ENCODE measurements at places on chromosomes 7 and 10.

DNA sequence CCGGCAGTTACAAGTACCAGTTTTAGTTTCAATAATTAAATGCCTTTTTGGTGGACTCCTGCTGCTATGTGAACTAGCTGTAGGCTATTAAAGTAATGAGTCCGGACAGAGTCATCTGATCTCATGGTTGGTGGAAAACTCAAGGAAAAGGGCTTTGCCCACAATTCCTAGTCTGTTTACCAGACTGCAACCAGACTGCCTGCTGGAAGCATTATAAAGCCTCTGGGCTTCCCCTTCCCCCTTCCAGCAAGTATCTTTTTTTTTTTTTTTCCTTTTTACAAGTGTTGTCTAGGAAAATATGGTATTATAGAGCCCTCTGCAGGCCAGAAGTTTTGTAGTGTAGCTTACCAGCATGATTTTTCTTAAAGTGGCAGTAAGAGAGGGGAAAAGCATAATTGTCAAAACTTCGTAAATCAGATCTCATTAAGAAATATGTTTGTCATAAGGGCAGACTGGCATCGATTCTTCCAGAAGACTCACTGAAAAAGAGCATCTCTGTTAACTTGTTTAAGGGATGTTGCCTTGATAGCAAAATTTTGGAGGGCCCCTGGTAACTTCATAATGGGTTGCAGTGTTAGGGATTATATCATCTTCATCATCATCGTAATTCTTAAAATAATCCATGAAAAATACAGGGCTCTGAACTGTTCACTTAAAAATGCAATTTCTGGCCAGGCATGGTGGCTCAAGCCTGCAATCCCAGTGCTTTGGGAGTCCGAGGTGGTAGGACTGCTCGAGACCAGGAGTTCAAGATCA, 181.3 kb downstream of the TAX1BP1 start:
- peak; percentile 92 for DNase-seq

GRCh38 chr10:58868736-58869435, 307.6 kb upstream of the PHYHIPL start:
- DNase-seq: no peak

- no peak for DNase-seq
Observed at GRCh38 chr7:77565917-77566316, 28.8 kb downstream of the PTPN12 start.

DNA sequence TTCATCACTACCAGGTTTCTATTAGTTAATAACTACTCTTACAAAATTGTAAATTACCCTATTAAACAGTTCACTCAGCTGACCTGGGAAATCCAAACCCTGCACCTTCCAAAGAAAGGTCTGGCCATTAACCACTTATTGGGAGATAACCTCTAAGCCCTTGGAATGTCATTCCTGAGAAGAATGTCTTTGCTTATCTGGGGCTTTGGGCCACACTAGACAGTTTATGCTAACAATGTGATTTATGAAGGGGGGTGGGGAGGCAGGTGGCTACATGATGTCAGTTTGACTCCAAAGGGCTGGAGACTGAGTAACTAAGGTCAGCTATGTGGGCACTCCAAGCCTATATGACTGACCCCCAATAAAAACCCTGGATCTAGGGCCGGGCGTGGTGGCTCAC, 50.7 kb downstream of the AKR1D1 start:
- no peak for DNase-seq

GRCh38 chr7:94823947-94824346, 83.4 kb upstream of the PPP1R9A start:
- no peak for DNase-seq

- no peak for DNase-seq
Observed at GRCh38 chr7:18948521-18948920, 168.9 kb downstream of the TWIST1 start.

- peak; percentile 33 for DNase-seq
Observed at GRCh38 chr7:36391436-36392198, 2.0 kb downstream of the ANLN start.

DNA sequence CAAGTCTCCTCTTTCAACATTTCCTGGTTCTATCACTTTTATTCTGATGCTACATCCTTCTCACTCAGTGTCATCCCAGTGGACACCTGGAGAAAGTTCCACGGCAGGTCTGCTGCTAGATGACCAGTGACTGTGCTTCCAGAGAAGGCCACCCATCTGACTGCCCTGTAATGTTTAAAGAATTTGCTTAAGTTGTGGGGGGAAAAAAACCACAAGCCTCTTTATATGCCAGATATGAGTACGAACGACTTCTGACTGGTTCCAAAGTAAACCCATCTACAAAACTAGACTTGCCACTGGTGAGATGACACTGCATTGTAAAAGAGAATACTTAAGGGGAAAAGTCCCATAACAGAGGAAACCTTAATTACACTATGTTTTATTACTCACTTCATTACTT, 69.6 kb upstream of the VWC2 start:
- DNase-seq: no peak

- DNase-seq: no peak
Observed at GRCh38 chr10:29105516-29106215, 183.2 kb upstream of the LYZL1 start.

GRCh38 chr10:125102821-125103220, 57.5 kb downstream of the CTBP2 start:
- no peak for DNase-seq

DNA sequence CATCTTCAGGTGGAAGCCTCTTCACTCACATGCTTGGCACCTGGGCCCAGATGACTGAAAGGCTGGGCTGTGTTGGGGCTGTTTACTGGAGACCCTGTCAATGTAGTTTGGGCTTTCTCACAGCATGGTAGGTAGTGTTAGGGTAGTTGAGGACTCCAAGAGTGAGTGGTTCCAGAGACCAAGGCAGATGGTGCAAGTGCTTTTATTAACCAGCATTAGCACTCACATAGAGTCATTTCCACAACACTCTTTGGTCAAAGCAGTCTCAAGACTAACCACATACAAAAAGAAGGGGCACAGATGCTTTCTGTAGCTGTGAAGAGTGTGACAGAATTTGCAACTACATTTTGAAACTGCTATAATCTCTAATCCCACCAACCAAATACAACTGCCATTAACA, 135.0 kb downstream of the RTKN2 start:
- no peak for DNase-seq

DNA sequence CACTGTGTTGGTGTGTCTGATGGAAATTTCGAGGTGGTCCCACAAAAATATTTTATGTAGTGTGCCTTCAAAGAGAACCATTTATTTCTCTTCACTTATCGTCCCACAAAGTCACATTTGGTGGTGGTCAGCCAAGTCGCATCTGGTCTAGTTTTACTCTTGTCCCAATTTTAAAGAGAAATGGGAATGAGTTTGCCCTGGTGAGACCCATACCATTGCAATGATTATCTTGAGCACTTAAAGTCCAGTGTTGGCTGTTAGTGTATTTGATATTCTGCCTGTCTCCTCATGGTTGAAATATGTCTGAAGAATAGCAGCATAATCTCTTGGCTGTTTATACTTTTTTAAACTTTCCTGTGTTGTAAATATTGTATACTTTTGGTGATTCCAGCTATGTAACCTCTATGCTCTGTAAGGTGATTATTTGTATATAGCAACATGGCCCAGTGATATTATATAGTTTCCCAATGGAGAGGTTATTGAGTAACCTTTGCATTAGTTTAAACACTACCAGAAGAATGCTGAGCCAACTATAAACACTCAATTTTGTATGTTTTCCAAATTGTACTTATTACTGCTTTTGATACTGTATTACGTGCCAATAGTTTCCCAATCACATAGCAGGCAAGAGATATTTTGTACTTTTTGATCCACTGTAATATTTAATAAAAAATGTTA, 172.2 kb downstream of the RTKN2 start:
- no peak for DNase-seq

- no peak for DNase-seq
Observed at GRCh38 chr10:88150339-88150738, 286.9 kb downstream of the PTEN start.

DNA sequence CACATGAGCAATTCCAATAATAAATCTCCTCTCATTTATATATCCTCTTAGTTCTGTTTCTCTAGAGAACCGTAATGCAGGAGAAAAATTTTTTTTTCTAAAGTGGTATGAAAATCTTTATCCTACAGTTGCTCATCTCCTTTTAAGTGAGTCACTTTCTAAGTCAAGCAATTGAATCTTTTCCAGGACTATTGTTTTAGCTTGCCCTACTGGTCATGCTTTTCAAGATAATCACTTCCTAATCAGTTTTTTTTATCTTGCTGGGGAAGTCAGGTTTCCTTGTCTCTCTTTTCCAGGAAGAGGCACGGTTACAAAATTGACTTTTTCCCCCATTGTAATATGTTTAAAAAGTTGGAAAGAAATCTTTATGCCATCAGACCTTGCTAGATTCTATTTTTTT, 44.0 kb downstream of the INPP5F start:
- DNase-seq: no peak

- no peak for DNase-seq
Observed at GRCh38 chr7:158266426-158266816, 321.2 kb downstream of the PTPRN2 start.
